ENCODE measurements at places on chromosomes 5 and 9. TPM values are rescaled to one million over a fixed set of nuclear protein-coding genes. Genes with fewer than 3 reads are reported as not detected.

Gene IRF1
- total RNA-seq: 174 TPM

Gene SLC1A3
- total RNA-seq: 0.26 TPM

Gene SPAG8
- total RNA-seq: 0.43 TPM

Gene C1QTNF3
- total RNA-seq: 5.4 TPM

Gene ORM2
- not detected for total RNA-seq

Gene PCSK5
- 1.6 TPM for total RNA-seq

Gene LRRC19
- not detected for total RNA-seq

Gene HMMR
- 68.0 TPM for total RNA-seq

Gene LRRC70
- total RNA-seq: 1.1 TPM

Gene TAF1L
- total RNA-seq: not detected

Gene PAXX
- total RNA-seq: 31.1 TPM

Gene SH3RF2
- total RNA-seq: 0.80 TPM

Gene FOXD4L6
- total RNA-seq: not detected

GRCh38 chr9:3875361-3876132 lies 349.7 kb upstream of the RFX3 start:
- ATAC-seq: peak; percentile 46

GRCh38 chr9:134344068-134344799 lies 18.0 kb downstream of the RXRA start:
- no peak for ATAC-seq

DNA sequence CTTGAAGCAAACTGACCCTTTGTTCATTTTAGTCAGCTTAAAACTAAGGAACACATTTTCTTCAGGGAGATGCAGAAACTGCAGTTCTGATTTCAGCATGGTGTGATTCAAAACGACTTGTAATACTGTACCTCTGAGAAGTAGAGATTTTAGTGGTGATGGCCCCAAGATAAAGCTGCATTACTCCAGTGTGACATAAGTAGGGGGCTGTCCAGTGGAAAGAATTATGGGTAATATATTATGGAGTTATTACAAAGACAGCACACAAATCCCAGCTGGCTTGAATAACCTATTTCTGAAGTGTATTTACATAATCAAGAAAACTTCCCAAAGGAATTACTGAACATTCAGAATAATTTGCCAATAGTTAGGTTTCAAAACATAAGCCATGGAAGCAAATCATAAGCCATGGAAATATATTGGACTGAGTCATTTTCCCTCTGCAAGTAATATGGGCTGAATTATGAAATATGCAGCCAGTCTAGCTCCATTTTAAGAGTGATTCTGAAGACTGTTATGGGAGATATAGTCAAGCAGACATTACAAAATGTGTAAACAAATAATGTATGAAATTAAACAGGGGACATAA lies 133.7 kb upstream of the FBXL17 start:
- no peak for ATAC-seq

GRCh38 chr9:133509179-133510083 lies 15.3 kb downstream of the MYMK start:
- peak; percentile 14 for ATAC-seq

GRCh38 chr9:72542917-72543316 lies 21.5 kb downstream of the TMC1 start:
- no peak for ATAC-seq

DNA sequence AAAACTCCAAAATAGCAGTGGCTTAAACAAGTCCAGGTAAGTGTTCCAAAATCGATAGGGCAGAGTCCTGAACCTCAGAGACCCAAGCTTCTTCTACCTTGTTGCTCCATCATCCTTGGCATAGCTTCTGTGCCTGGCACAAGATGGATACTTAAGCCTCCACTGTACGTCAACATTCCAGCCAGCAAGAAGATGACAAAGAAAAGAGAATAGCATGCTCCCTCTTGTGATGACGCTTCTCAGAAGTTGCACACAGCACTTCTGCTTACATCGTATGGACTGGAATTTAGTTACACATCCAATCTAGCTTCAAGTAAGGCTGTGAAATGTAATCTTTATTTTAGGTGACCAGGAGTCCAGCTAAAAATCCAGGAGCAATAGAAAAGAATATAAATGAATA lies 227.4 kb downstream of the ESM1 start:
- no peak for ATAC-seq

DNA sequence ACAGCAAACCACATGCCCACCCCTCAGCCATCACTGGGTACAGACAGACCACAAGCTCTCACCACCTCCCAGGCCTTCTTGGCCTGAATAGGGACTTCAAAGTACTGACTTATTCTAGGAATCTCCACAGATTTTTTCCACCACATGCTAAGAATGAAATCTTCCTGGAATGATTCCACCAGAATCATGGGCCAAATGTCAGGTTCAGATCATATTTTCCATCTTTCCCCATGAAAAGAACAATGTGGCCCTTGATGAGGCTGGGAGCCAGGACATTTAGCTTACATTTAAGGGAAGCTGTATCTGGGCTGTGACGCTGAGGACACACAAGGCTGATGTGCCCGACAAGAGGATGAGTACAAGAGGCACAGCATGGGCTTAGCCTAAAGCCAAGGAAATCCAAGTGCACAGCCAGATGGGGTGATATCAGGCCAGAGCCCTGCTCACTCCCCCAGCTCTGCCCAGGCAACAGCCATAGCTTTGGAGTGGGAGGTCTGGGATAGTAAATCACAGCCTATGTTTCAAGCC lies 28.1 kb downstream of the ACSL6 start:
- ATAC-seq: no peak

GRCh38 chr5:112880219-112880964 lies 19.3 kb downstream of the SRP19 start:
- ATAC-seq: no peak

- ATAC-seq: no peak
Observed at GRCh38 chr5:144144956-144145751, 25.3 kb downstream of the YIPF5 start.

- ATAC-seq: no peak
Observed at GRCh38 chr5:98144116-98144515, 629.3 kb upstream of the RGMB start.

Data from activated T-helper 17 cell treated with anti-CD3 and anti-CD28 coated beads, Interleukin-2, amount 50 U/mL, for 72 hours (primary cell).